ENCODE measurements at places on chromosomes 16 and 17. TPM values are rescaled to one million over a fixed set of nuclear protein-coding genes. Genes with fewer than 3 reads are reported as not detected.

Gene CLEC3A
- total RNA-seq: not detected

Gene DRC3
- 29.5 TPM for total RNA-seq

Gene BHLHA9
- total RNA-seq: not detected

DNA sequence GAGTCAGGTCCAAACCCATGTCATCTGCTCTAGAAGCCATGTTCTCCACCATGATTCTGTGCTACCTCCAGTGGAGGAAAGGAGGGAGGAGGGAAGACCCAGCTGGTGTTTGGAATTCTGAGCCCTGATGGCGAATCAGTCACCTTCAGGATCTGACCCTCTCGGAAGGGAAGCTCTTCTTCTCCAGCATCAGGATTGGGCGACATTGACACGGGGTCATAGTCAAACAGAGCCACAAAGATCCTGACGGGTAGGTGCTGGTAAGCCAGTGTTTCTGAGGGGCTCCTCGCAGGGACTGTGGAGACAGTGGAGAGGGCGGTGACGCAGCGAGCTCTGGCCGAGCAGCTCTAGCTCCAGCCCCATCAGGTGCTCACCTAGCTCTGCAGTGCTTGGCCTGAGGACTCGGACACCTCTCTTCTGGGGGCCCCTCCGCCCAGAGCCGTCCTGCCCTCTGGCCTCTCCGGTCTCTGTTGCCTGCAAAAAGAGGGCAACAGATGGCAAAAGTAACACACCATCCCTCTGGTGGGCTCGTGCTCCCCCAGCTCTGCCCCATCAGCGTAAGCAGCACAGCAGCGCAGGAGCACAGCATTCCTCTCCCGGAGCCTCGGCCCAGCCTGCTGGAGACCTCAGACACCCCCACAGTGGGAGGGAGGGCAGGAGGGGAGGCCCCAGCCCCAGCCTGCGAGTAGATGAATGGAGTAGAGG is 21.0 kb downstream of the TSPOAP1 start:
- no peak overlapping the region for H3K4me3 ChIP-seq
- no peaks in the 10 kb centered on the region for H3K27me3 ChIP-seq
- no peak overlapping the region for H3K27ac ChIP-seq
- no peak for DNase-seq

DNA sequence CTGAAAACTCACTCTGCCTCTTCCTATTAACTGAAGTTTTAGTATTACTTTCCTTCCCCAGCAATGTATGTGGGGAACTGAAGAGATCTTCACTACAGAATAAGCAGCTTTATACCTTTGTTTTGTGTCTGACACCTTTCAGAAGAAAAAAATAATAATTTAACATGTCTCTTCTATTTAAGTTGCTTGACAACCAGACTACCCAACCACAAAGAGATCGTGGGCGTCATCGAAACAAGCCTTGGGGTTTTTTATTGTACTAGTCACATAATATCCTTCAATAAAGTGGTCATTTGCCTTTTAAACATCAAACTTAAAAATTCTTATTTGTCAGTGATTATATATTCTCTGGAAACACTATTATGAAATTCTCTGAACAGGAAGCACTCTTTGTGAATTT is 123.7 kb downstream of the CHD9NB start:
- H3K4me3 ChIP-seq: no peak overlapping the region
- no peaks in the 10 kb centered on the region for H3K4me1 ChIP-seq
- no peaks in the 10 kb centered on the region for H3K27me3 ChIP-seq
- no peak for DNase-seq

GRCh38 chr16:17469011-17469740 is 1.6 kb downstream of the XYLT1 start:
- peaks cover 18% of the 10 kb centered on the region for H3K4me1 ChIP-seq
- DNase-seq: no peak
- H3K27me3 ChIP-seq: no peaks in the 10 kb centered on the region
- H3K36me3 ChIP-seq: no peaks in the 10 kb centered on the region

Data from lung (tissue), 17 donors.